Pancreas (tissue), 10 donors: ENCODE measurements at places on chromosomes 1 and 21. TPM values are rescaled to one million over a fixed set of nuclear protein-coding genes. Genes with fewer than 3 reads are reported as not detected.

DNA sequence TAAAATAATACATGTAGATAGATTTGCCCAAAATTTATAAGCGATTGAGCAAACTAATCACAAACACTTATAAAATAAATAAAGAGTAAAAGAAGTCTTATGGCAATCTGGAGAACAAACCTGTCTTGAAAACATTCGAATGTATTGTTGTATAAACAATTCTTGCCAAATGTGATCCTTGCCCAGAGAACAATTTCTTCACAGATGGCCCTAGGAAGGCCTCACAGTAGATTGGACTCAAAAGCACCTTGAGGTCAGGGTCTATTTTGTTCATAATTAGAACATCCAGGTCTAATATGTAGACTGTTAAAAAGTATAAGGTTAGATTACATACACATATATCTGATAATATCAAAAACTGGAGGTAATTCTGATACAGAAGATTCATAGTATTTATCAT, 202.4 kb downstream of the KCNT2 start:
- no peak overlapping the region for H3K27ac ChIP-seq
- H3K36me3 ChIP-seq: no peaks in the 10 kb centered on the region
- DNase-seq: no peak
- H3K4me3 ChIP-seq: no peak overlapping the region
- H3K27me3 ChIP-seq: no peaks in the 10 kb centered on the region

Gene ITGB2
- polyA plus RNA-seq: 5.1 TPM

Gene LCE2A
- polyA plus RNA-seq: not detected

Gene EPHA10
- 2.7 TPM for polyA plus RNA-seq

Gene LYPD8
- polyA plus RNA-seq: not detected

Gene BSND
- polyA plus RNA-seq: 0.02 TPM
